ENCODE measurements at places on chromosomes 5 and 9. TPM values are rescaled to one million over a fixed set of nuclear protein-coding genes. Genes with fewer than 3 reads are reported as not detected.

PCDHA11 gene
- not detected for total RNA-seq

DDX4 gene
- total RNA-seq: not detected

SHLD3 gene
- total RNA-seq: 8.5 TPM

GRCh38 chr5:135392256-135392655 is 6.8 kb downstream of the MACROH2A1 start:
- H3K4me3 ChIP-seq: no peak overlapping the region
- H3K27me3 ChIP-seq: no peaks in the 10 kb centered on the region
- H3K27ac ChIP-seq: no peak overlapping the region
- peaks cover 59% of the 10 kb centered on the region for H3K4me1 ChIP-seq
- no peak for DNase-seq
- H3K36me3 ChIP-seq: peaks cover 11% of the 10 kb centered on the region

- H3K27me3 ChIP-seq: no peaks in the 10 kb centered on the region
- no peak overlapping the region for H3K27ac ChIP-seq
- no peak for DNase-seq
- no peak overlapping the region for H3K4me3 ChIP-seq
Observed at GRCh38 chr5:78569441-78569840, 79.1 kb downstream of the LHFPL2 start.
